ENCODE measurements at places on chromosomes 3 and 15.
A peak's percentile ranks its signal among the peaks of the same experiment; 100 is the strongest.

DNA sequence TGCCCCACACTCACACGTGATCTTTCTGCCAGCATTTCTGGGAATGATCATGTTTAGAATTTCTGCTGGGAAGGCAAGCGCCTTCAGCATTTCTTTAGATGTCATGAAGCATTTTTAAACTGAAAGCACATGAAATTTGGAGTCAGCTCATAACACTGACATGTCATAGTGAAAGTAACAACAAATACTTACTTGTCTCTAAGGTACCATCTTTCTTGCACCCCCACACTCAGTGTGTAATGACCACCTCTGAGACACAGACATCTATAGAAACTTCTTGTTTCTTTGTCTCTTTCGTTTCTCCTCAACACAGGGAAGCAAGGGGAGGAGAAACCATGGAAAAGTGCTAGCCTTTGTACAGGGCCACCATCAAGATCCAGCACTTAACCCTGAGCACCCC is 171.7 kb downstream of the RORA start:
- no peak for DNase-seq

GRCh38 chr3:137695351-137695750 is 68.8 kb upstream of the SOX14 start:
- peak; percentile 28 for DNase-seq

- DNase-seq, result no peak
These were observed 331.0 kb upstream of the LRRFIP2 start for GRCh38 chr3:37505415-37505814.

DNA sequence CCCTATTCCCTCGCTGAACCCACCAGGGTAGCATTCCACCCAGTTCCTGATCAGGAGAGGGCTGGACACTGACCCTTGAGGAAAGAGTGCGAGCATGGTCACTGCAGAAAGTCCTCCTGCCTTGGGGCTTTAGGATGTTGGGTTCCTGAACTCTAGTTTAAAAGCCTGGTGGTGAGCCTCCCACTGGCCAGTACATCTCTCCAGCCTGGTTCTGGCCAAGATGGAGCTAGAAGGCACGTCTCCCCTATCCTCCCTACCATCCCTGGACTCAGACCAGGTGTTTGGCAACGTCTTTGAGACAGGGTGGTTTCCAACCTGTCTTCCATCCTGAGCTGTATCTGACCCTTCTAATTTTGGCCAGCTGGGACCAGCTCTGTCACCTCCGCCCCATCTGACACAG is 31.4 kb downstream of the NBEAL2 start:
- no peak for DNase-seq

- no peak for DNase-seq
These were observed 23.2 kb upstream of the ANPEP start for GRCh38 chr15:89837830-89838178.

DNA sequence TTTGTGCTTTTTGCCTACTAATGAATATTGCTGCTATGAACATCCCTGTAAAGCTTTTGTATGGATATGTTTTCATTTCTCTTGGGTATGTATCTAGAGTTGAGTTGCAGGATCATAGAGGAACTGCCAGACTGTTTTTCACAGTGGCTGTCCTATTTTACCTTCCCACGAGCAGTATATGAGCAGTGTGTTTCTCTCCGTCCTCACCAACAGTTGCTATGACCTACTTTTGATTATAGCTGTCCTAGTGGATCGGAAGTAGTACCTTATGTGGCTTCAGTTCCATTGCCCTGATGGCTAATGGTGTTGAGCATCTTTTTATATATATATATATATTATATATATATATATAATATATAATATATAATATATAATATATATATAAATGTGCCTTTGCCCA is 25.2 kb downstream of the CDAN1 start:
- no peak for DNase-seq

GRCh38 chr3:124772081-124772831 is 42.0 kb downstream of the UMPS start:
- DNase-seq, result no peak
